Muscle of arm (tissue), 14 donors: ENCODE measurements at places on chromosomes 16 and 17. TPM values are rescaled to one million over a fixed set of nuclear protein-coding genes. Genes with fewer than 3 reads are reported as not detected.

- DNase-seq: no peak
Measured at GRCh38 chr17:19271780-19272357, 34.7 kb downstream of the EPN2 start.

- no peak for DNase-seq
Measured at GRCh38 chr16:12026741-12027490, 50.4 kb downstream of the SNX29 start.

- DNase-seq: no peak
Measured at GRCh38 chr17:31595076-31595475, 203.6 kb downstream of the RAB11FIP4 start.

GRCh38 chr17:74361230-74362068, at the start of gene BTBD17:
Gene BTBD17 (minus strand): TSS chr17:74361868. CDS start chr17:74361819, 49 bp downstream.
- peak; percentile 38 for DNase-seq

- DNase-seq: no peak
Measured at GRCh38 chr17:42784409-42784808, 4.0 kb downstream of the WNK4 start.

- DNase-seq: no peak
Measured at GRCh38 chr17:33725675-33726271, 432.7 kb upstream of the ASIC2 start.

DNA sequence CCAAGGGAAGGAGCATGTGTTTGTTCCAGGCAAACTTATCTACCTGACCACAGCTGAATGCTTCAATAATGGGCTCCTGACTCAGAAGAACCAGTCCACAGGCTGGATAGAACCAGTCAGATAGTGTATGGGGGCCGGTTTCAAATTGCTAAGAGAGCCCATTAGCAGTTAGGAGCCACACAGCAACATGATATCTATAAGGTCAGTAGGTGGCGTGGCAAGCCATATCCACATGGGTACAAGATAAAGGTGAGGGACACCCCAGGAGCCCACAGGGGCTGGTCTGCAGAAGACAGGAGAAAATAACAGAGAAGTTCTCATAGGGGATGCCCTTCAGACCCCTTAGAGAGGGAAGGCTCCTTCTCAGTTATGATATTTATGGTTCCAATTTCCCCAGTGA, 31.6 kb upstream of the CDRT15 start:
- DNase-seq: no peak

DNA sequence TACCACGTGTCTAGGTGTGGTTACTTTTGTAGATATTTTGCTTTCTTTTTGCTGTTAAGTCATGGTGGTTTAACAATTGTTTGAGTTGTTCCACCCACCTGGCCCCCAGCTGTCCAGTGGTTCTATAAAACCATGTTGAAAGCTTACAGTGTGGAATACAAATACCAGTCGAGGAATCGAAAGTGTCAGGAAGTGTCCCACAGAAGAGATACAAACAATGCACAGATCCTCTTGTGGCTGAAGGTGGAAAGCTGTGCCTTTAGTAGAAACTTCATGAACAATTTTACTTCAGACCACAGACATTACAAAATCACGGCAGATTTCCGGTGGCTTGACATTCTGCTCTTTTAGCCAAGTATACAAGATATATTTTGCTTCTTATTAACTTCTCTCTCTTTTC, 782.4 kb upstream of the SOX9 start:
- no peak for DNase-seq

DNA sequence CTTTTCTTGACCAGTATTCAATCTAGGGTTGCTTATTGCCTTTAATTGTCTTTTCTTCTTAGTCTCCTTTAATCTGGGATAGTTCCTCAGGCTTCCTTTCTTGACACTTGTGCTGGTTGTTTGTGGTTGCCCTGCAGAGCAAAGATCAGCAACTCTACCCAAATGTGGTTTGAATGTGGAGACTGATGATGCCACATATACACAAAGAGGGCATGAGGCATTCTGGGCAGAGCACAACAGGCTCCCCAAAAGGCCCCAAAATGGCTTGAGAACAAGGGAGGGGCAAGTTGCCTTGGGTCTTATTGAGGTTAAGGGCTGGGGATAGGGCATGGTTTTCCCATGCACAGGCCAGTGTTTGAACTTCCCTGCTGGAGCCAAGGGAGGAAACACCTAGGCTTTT, 29.8 kb upstream of the HOXB9 start:
- DNase-seq: no peak

GRCh38 chr16:85641776-85642176, 28.7 kb downstream of the GSE1 start:
- no peak for DNase-seq

Gene SECTM1
- 15.8 TPM for polyA plus RNA-seq

Gene CFAP97D1
- polyA plus RNA-seq: 0.10 TPM

Gene PRCD
- 3.2 TPM for polyA plus RNA-seq

Gene CCL1
- polyA plus RNA-seq: not detected

Gene C16orf96
- 0.88 TPM for polyA plus RNA-seq

Gene GAN
- 2.5 TPM for polyA plus RNA-seq

Gene BRCA1
- 11.6 TPM for polyA plus RNA-seq
